ENCODE measurements at places on chromosomes 3 and 15.

- DNase-seq: no peak
Measured at GRCh38 chr3:13301286-13301987, 118.7 kb downstream of the NUP210 start.

DNA sequence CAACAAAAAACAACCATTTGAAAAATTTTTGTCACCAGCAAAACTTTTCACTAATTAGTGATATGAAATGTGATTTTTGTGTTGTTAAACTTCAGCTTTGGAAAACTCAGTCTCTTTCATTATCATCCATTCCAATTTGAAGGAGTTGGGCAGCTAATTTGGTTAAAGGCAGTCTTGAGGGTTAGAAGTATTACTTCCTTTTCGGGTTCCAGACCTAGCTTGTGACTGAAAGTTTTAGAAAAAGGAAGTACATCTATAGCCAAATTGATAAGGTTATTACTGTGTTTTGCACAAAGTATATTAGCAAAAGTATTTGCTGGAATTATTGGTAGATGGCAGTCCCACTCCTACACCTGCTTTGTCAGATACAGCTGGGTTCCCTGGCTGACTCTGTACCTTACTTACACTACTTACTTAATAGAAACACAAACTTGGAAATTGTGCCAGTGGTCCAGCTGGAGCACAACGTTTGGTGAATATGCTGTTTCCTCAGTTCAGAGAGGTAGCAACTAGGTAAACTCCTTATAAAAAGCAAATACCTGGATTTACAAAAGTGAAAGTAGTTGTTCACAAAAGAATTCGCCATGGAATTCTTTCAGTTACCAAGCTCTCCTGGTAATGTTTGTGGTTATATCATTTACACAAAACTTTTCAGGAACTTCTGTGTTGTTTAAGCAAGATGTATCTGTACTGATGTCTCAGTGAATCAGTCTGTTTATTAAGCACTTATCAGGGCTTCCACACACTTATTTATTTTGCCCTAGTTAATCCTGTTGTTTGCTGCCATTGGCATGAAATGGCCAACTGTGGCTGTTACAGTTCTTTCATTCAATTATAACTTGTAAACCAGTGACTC lies 31.6 kb downstream of the TIPARP start:
- no peak for DNase-seq

DNA sequence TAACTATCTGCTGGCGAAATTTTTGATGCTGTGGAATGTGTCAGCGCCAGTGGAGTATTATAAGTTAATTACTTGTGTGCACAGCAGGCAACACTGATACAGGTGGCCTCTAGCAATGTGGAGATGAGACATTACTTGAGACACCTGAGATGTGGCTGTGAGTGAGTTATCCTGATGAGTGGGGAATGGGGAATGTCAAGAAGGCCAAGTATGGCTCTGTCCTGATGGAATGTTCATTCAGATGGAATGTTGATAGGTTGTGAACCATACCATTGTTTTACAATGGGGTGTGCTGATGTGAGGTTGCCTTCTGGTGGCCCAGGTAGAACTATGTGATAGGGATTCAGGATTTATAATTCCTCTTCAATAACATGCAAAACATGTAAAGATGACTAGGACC lies 404.8 kb downstream of the PTPRG start:
- no peak for DNase-seq

GRCh38 chr15:33292717-33293307 lies 18.0 kb upstream of the RYR3 start:
- DNase-seq: no peak

GRCh38 chr3:46990573-46991374 lies 11.3 kb downstream of the NBEAL2 start:
- DNase-seq: no peak

DNA sequence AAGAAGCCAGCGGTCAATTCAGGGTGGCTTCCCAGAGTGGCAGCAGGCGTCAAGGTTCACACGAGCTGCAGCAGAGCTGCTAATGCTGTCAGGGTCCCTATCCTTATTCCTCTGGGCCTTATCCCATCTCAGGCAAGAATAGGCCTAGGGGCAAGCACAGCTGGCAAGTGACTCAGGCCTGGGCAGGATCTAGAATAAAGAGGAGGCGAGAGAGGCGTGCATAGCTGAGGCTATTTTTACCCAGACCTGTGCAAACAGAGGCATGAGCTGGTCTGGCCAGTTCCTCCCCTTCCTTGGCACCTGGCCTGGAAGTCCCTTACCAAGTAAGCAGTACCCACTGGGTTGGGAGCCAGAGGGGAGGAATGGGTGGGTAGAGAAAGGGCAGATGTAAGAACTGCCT lies 12.2 kb upstream of the VIPR1 start:
- DNase-seq: no peak

GRCh38 chr15:60917461-60918145 lies 311.5 kb downstream of the RORA start:
- DNase-seq: no peak

DNA sequence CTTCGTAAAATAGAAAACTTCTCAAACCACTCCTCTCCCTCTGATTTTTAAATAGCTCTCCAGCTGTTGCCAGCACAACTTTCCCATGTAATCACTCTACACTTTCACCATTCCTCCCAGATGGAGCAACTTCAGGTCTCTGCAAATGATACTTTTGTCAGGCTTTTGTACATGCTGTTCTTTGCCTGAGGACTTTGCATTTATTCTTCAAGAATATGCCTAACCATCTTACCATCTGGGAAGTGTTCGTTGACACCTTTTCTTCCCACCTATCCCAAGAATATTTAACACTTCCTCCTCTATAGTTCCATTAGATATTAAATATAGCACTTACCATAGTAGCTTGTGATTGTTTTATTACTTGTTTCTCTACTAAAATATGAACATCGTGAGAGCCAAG lies 703.7 kb downstream of the CADM2 start:
- DNase-seq: no peak

- no peak for DNase-seq
Measured at GRCh38 chr15:81475471-81475870, 101.5 kb upstream of the TMC3 start.

- DNase-seq: no peak
Measured at GRCh38 chr3:135050536-135050935, 255.5 kb downstream of the EPHB1 start.

GRCh38 chr15:56242576-56243162 lies 1.0 kb downstream of the RFX7 start:
- no peak for DNase-seq

DNA sequence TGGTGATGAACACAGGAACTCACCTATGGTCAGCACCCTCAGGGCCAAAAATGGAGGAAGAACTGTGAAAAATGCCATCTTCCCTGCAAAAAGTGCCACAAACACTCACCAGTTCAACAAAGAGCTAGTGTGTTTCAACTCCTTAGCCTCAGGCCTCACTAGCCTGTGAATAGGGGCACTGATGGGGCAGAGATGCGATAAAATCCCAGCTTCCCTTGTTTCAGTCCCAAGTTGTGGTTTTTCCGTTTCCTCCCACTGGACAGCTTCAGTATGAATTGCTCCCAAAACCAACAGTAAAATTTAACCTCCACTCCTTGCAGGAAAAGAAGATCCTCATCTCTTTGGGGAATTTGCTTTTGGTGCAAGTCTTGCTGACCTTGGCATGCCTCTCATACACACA lies 117.4 kb upstream of the ADAMTS9 start:
- no peak for DNase-seq

DNA sequence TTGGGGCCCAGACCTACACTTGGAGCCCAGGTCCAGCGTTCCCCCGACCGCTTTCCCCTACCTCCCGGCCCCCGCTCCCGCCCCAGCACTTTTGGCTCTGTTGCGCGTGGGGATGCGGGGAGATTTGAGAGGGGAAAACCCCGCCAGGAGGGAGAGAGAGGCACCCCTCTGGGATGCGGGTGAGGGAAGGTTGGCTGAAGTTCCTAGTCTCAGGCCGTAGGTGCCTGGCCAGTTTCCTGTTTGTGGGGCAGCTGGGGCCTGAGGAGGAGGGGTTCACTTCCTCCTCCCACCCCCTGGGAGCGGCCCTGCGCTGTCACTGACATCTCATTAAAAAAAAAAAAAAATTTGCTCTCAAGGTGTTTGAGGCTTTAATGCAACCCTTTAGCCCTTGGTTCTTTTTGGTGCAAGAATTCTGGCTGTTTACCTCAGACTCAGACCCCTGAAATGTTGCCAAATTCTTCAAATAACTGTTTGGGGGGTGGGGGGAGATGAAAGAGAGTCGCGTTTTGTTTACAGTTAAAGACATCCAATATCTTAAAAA lies 2.6 kb downstream of the FAM43A start:
- DNase-seq: no peak

- DNase-seq: no peak
Measured at GRCh38 chr3:196222876-196223595, 6.7 kb downstream of the SLC51A start.

- DNase-seq: no peak
Measured at GRCh38 chr3:126885425-126885824, 97.5 kb upstream of the PLXNA1 start.

- DNase-seq: no peak
Measured at GRCh38 chr3:2898591-2899353, 211.4 kb downstream of the IL5RA start.

DNA sequence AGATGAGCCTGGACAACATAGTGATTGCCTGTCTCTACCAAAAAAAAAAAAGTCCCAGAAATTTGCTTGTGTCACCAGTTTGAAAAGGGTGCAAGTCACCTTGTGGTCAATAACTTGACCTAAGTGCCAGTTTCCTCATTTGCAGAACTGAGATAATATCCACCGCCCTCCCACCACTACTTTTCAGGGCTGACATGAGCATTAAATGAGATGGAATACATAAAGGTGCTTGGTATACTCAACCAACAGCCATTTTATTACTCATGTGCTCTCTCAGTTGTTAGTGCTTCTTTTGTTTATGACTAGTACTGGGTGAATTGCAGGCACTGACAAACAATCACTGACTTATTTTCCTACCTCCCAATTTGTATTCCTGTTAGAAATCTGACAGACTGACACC lies 340.5 kb upstream of the SATB1 start:
- DNase-seq: no peak

Measured in activated T-cell treated with anti-CD3 and anti-CD28 coated beads, Interleukin-2, amount 50 U/mL, for 4 hours (primary cell).